Fibroblast of skin of right biceps (primary cell): ENCODE measurements at places on chromosomes 11 and 22.

DNA sequence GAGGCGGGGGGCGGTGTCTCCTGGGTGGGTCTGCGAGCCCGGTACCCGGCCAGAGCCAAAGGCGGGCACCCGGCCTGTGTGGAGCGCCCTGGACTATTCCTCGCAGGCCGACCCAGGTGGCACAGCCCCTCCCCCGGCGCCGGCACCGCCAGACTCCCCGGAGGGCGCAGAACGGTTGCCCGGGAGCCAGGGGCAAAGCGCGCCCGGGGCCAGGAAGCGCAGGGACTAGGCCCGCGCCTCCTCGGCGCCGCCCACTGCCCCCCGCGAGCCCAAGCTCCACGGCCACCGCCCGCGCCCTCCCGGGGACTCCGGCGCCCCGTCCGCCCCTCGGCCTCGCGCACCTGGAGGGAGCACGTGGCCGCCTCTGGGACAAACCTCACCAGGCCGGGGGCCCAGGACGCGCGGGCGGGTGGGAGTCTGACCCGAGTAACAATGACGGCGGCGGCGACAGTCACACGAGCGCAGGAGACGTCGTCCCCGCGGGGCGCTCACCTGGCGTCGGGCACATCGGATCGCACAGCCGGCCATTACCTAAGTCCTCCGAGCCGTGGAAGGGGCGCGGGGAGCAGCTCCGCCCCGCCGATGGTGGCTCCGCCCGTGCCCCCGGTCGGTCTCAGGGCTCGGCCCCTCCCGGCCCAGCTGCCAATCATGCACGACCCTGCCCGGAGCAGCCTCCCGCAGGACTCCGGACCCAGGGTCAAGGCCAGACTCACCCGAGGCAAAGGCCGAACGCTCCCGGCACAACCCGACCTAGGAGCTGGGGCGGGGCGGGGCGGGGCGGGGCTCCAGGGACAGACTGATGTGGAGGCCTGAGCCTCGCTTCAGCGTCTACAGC, 7.4 kb downstream of the PLXNB2 start:
- no peak for DNase-seq

- DNase-seq = no peak
These were observed 125.0 kb upstream of the NCAM1 start for GRCh38 chr11:112836256-112836602.

DNA sequence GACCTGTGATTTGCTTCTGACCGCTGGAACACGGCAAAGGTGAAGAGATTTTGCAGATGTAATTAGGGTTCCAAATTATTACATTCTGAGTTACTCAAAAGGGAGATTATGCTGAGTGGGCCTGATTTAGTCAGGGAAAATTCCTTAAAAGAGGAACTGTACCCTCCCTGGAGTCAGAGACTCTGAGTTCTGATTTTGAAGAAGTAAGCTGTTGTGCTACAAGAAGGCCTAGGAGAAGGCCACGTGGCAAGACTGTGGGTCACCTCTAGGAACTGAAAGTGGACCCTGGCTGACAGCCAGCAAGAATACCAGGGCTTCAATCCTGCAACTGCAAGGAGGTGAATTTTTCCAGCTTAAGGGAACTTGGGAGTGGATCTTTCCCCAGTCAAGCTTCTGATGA, 45.3 kb downstream of the CHRDL2 start:
- DNase-seq = no peak

DNA sequence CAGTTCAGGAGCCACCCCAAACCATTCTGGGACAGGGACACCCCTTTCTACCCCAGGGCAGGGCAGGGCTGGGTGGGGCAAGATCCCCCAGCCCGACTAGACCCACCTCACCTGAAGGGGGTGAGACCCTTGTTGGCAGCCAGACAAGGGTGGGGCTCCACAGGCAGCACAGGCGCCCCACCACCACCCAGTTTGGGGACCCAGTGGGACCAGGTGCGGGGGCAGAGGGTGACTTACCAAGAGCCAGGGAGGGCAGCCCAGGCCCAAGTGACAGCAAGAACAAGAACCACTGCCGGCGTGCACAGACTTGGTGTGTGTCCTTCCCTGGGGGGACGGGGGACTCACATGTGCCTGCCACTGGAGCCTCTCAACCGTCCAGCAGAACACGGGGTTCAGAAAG, 2.2 kb downstream of the ADM2 start:
- DNase-seq = no peak

GRCh38 chr22:40560551-40560950, 76.0 kb downstream of the MRTFA start:
- DNase-seq = peak; percentile 75

DNA sequence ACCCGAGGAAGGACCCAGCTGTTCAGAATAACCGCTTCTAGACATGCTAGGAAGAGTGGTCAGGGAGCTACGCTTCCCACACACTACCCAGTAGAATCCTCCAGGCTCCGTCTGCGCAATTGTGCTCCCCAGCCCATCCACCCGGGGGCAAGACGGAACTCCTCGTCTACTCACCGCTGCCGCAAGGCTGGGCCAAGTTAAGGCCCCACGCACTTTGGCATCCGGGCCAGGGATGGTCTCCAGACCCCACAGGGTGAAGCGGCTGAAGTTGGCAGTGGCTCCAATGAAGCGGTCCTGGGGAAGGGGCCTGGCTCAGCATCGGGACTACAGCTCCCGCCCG, 757 bp downstream of the RNASEH2C start:
- peak; percentile 21 for DNase-seq

GRCh38 chr11:58027341-58027740, 3.4 kb upstream of the OR6Q1 start:
- DNase-seq = no peak

GRCh38 chr11:12079726-12080556, 30.4 kb upstream of the MICAL2 start:
- DNase-seq = peak; percentile 99

GRCh38 chr11:131428853-131429252, 58.4 kb downstream of the NTM start:
- DNase-seq = no peak

DNA sequence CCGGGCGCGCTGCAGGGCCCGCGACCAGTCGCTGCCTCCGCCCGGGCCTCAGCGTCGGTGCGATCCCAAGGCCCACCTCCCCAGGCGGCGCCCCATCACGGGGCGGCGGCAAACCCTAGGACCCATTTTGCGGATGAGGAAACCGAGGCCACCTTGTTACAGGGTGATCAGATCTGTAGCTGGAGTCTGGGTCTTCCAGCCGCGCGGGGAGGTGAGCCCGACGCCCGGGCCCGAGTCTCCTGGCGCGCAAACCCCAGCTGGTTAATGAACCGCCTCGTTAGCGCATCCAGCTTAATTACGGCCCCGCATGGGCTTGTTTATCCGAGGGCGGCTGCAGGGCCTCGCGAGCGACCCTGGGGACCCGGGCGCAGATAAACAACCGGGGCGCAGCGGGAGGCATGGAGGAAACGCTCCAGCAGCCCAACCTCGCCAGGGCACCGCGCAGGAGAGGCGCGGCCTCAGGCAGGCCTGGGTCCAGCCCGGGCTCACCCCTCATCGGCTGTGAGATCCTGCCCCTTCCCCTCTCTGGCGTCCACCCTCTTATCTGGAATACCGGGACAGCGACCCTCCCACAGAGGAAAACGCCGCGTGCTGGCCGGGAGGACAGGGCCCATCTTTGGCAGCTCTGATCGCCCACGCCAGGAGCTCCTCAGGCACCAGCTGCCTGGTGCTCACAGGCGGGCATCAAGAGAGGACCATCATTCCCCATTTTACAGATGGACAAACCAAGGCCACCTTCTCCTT, 14.7 kb downstream of the OTUB1 start:
- DNase-seq = no peak

GRCh38 chr11:17521106-17521900, 22.9 kb downstream of the USH1C start:
- no peak for DNase-seq

GRCh38 chr22:47495110-47495509, 732.7 kb downstream of the TBC1D22A start:
- no peak for DNase-seq

DNA sequence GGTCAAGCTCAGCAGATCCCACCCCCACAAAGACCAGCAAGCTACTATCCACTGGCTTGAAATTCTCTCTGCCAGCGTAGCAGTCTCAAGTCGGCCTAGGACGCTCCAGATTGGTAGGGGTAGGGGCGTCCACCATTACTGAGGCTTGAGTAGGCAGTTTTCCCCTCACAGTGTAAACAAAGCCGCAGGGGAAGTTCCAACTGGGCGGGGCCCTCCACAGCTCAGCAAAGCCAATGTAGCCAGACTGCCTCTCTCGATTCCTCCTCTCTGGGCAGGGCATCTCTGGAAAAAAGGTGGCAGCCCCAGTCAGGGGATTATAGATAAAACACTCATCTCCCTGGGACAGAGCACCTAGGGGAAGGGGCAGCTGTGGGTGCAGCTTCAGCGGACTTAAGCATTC, 1064.9 kb upstream of the TENM4 start:
- DNase-seq = no peak

- no peak for DNase-seq
These were observed 13.7 kb downstream of the MS4A13 start for GRCh38 chr11:60528934-60529333.

DNA sequence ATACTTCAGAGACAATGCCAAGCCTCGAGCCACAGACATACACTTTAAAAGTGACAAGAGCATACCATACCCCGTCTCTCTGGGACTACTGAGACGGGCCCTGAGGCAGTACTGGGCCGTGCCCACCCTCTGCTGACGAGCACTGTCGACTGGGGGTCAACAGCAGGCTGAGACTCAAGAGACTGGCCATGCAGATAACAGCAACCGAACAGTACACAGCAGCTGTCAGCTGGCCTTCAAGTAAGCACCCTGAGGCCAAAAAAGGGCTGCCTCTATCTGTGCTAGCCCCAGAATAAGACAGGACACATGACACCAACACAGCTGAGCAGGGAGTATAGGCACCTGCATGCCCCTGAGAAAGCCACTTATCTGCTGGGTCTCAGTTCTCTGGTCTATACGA, 18.9 kb upstream of the TMEM121B start:
- no peak for DNase-seq

DNA sequence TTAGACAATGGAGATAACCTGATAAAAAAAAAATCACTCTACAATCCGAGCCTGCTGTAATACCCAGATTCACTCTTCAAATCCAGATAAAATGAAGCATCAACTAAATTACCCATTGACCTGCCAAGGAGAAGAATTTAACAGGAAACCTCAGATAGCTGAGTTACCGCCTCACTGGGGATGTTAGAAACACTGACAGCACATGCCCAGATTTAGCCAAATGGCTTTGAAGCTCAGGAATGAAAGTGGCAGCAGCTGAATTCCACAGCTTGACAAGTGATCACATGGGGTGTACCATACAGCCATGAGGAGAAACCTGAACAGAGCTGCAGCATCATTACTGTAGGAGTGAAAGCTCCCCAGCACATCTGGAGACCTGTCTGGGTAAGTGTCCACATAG, 807.6 kb downstream of the DLG2 start:
- DNase-seq = peak; percentile 7

DNA sequence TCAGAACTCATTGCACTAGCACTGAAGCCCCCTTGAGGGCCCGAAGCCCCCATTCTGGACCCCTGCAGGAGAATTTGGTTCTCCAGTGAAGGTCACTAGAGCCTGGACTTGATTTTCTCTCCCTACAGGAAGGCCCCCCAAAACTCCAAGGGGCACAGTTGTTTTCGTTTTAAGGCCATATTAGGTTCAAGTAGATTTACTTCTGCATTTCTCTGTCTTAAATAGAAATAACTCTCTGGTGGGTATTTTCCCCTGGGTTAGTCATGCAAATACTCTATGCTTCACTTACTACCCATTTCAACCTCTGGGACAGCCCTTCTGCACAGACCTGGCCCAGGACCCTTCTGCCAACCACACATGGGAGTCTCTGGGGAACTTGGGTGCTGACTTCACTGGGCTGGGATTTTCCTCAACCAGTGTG, 41.6 kb downstream of the WEE1 start:
- peak; percentile 31 for DNase-seq

DNA sequence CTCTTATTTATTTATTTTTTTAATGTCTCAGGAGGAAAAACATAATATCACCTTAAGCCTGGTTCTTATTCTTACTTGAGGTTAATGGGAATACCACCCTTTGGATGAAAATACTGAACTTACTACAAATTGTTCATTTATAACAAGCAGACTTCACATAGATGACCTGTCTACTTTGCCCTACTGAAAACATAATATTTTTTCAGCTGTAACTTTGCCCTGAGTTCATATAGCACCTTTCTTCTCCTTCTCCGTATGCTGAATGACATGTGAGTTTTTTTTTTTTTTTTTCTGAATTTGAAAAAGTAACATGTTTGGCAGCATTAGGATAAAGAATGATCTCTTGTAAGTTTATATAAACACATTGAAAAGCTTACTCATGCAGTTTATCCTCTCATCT, 186.8 kb downstream of the TMEM135 start:
- no peak for DNase-seq
